ENCODE measurements at places on chromosomes 1 and 21.
A peak's percentile ranks its signal among the peaks of the same experiment; 100 is the strongest.

- no peak overlapping the region for H3K4me3 ChIP-seq
- H3K4me1 ChIP-seq = peaks cover 9% of the 10 kb centered on the region
These were observed 5.1 kb upstream of the FOXJ3 start for GRCh38 chr1:42340093-42340492.

DNA sequence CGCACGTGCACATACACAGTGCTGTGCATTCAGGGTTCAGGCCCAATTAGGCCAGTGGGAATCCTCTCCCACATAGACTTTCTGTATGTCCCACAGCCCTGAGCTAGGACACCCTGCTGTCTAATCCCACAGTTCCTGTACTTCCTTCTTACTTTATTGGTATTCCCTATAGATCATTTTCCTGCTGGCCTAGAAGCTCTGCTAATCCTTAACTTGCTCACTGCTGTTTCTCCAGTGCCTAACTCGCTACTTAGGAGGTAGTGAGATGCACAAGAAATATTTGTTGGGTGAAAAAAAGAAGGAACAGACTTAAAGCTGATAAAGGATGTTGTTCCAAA is 34.1 kb upstream of the FHAD1 start:
- H3K4me1 ChIP-seq = no peaks in the 10 kb centered on the region
- no peak overlapping the region for H3K4me3 ChIP-seq
- H3K27ac ChIP-seq = no peak overlapping the region
- H3K36me3 ChIP-seq = no peaks in the 10 kb centered on the region
- DNase-seq = no peak

DNA sequence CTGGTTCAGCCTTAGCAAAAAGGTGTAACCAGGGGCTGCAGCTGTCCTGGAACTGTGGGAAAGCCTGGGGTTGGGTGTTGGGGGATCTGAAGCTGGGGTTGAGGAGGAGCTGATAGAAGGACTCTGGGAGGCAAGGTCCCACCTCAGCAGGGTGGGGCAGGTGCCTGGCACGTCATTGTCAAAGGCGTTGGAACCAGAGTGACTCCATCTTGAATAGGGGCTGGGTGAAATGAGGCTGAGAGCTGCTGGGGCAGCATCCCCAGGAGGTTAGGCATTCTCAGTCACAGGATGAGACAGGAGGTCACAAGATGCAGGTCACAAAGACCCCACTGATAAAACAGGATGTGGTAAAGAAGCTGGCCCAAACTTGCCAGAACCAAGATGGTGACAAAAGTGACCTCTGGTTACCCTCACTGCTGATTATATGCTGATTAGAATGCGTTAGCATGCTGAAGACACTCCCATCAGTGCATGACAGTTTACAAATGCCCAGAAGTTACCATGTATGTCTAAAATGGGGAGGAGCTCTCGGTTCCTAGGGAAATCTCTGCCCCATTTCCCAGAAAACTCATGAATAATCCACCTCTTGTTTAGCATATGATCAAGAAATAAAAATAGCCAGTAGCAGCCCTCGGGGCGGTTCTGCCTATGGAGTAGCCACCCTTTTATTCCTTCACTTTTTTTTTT is 85.4 kb downstream of the IER5 start:
- peaks cover 9% of the 10 kb centered on the region for H3K27me3 ChIP-seq
- no peaks in the 10 kb centered on the region for H3K36me3 ChIP-seq
- no peak for DNase-seq
- no peak overlapping the region for H3K4me3 ChIP-seq
- H3K27ac ChIP-seq = no peak overlapping the region

DNA sequence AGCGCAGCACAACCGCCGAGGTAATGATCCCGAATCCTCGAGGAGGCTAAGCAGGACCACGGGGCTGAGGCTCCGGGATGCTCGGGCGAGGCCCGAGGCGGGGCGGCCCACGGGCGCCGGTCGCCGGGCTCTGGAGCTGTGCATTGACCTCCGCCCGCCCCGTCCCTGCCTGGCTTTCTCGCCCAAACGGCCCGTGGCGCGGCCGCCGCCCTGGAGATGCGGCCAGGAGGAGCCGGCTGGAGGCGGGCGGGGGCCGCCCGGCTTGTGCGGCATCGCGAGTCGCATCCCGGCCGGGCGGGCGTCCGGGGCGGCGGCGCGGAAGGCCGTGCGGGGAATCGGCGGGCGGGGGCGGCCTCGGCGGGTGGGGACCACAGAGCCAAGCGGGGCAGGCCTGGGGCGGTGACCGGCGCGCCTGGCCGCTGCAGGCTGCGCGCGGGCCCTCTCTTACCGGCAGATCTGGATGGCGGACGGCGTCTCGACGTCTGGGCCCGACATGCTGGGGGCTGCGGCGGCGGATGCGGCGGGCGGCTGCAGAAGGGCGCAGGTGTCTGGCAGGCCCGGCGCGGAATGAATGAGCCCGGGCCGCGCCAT is 663 bp downstream of the ACOT7 start:
- no peaks in the 10 kb centered on the region for H3K36me3 ChIP-seq
- H3K27ac ChIP-seq = peak overlapping the region; percentile 66
- peaks cover 22% of the 10 kb centered on the region for H3K4me1 ChIP-seq
- H3K27me3 ChIP-seq = no peaks in the 10 kb centered on the region
- no peak for DNase-seq
- peak overlapping the region; percentile 87 for H3K4me3 ChIP-seq

- H3K36me3 ChIP-seq = no peaks in the 10 kb centered on the region
- no peak overlapping the region for H3K27ac ChIP-seq
- H3K4me1 ChIP-seq = no peaks in the 10 kb centered on the region
These were observed 78.4 kb downstream of the OLFM3 start for GRCh38 chr1:101918277-101918676.

DNA sequence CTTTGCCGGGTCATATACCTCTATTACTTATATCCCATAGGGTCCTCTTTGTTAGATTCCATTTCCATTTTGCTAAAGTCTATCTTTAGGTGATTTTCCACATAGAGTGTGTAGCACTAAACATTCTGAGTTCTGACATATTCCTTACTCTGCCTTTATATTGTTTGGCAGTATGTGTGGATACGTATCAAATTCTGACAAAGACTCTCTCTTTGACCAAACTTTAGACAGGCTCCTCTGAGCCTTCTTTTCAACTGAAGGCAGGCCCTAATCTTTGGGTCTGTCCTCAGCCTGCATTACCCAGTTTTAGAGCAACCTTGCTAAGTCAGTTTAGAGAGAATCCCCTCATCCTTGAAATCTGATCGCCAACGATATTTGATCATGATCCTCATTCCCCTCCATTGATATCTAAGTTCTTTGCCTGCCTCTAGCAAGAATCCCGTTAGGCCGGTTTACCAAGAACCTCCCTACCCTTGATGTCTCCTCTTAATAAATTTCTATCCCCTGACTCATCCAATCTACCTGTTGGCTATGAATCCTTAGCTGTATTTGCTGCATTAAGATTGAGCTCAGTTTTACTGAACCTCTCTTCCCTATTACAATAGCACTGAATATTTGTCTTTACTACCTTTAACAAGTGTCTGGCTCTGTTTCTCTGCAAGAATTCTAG is 10.4 kb upstream of the PPT1 start:
- H3K4me3 ChIP-seq = no peak overlapping the region
- H3K27me3 ChIP-seq = peaks cover 16% of the 10 kb centered on the region
- no peaks in the 10 kb centered on the region for H3K4me1 ChIP-seq
- no peak for DNase-seq

- no peak for DNase-seq
- H3K27me3 ChIP-seq = peaks cover 2% of the 10 kb centered on the region
- peaks cover 61% of the 10 kb centered on the region for H3K4me1 ChIP-seq
- no peaks in the 10 kb centered on the region for H3K36me3 ChIP-seq
- peak overlapping the region; percentile 46 for H3K27ac ChIP-seq
These were observed 5.0 kb downstream of the ALPL start for GRCh38 chr1:21514245-21514644.

DNA sequence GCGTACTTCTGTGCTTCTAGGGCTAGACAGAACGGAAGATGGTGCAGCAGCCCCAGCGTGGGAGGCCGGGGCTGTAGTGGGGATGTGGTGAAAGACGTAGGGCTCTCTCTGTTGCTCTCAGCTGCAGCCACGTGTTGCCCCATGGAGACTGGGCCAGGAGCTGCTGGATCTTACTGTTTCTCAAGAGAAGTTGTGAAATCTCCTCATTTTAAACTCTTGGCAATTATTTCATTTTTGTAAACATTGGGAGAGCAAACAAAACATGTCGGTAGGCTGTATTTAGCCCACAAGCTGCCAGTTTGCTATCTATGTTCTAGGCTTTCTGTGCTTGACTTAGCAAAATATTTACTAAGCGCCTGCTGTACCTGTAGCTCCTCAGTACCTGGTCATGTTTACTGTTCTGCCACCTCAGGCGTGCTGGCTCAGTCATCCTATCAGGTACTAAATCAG is 15.9 kb upstream of the ELOA start:
- H3K36me3 ChIP-seq = no peaks in the 10 kb centered on the region
- peak overlapping the region; percentile 70 for H3K4me3 ChIP-seq
- peak overlapping the region; percentile 89 for H3K27ac ChIP-seq
- H3K27me3 ChIP-seq = no peaks in the 10 kb centered on the region
- H3K4me1 ChIP-seq = peaks cover 73% of the 10 kb centered on the region
- DNase-seq = no peak

GRCh38 chr1:174761901-174762585 is 237.7 kb upstream of the CACYBP start:
- H3K27ac ChIP-seq = no peak overlapping the region
- H3K4me3 ChIP-seq = no peak overlapping the region
- DNase-seq = no peak

GRCh38 chr1:184972315-184973055 is 1.8 kb downstream of the NIBAN1 start:
- H3K27ac ChIP-seq = peak overlapping the region; percentile 91
- H3K4me1 ChIP-seq = peaks cover 61% of the 10 kb centered on the region
- H3K4me3 ChIP-seq = peak overlapping the region; percentile 93
- H3K36me3 ChIP-seq = peaks cover 3% of the 10 kb centered on the region
- no peak for DNase-seq

- H3K36me3 ChIP-seq = no peaks in the 10 kb centered on the region
- H3K4me3 ChIP-seq = no peak overlapping the region
- H3K27me3 ChIP-seq = peaks cover 14% of the 10 kb centered on the region
- peaks cover 6% of the 10 kb centered on the region for H3K4me1 ChIP-seq
- no peak overlapping the region for H3K27ac ChIP-seq
- DNase-seq = no peak
These were observed 2.5 kb upstream of the CLCA1 start for GRCh38 chr1:86466109-86466844.

- H3K4me3 ChIP-seq = no peak overlapping the region
- H3K4me1 ChIP-seq = no peaks in the 10 kb centered on the region
- peaks cover 2% of the 10 kb centered on the region for H3K27me3 ChIP-seq
- no peak overlapping the region for H3K27ac ChIP-seq
These were observed 89.5 kb downstream of the XCL2 start for GRCh38 chr1:168454211-168454815.

- peaks cover 5% of the 10 kb centered on the region for H3K27me3 ChIP-seq
- no peaks in the 10 kb centered on the region for H3K4me1 ChIP-seq
- DNase-seq = no peak
These were observed 3.9 kb upstream of the CLCA1 start for GRCh38 chr1:86464819-86465218.

GRCh38 chr1:225613006-225613405 is 39.9 kb downstream of the ENAH start:
- H3K4me3 ChIP-seq = no peak overlapping the region
- no peak for DNase-seq
- H3K27me3 ChIP-seq = no peaks in the 10 kb centered on the region

DNA sequence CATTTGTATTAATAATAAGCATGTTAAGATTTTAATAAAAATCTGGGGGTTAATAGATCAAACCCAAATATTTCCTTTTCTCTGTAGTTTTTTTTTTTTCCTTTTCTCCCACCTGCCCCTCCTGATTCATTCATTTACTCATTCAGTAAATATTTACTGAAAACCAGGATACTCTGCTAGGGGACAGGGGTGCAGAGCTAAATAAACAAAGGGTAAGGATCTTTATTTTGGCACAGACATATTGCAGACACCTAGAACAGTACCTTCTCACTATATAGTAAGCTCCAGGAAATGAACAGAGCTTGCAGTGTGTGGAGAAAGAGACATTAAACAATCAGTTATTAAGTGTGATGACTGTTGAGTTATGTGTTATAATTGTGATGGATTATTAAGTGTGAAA is 60.9 kb downstream of the AK5 start:
- DNase-seq = no peak
- H3K27me3 ChIP-seq = no peaks in the 10 kb centered on the region
- H3K4me1 ChIP-seq = no peaks in the 10 kb centered on the region
- H3K4me3 ChIP-seq = no peak overlapping the region

DNA sequence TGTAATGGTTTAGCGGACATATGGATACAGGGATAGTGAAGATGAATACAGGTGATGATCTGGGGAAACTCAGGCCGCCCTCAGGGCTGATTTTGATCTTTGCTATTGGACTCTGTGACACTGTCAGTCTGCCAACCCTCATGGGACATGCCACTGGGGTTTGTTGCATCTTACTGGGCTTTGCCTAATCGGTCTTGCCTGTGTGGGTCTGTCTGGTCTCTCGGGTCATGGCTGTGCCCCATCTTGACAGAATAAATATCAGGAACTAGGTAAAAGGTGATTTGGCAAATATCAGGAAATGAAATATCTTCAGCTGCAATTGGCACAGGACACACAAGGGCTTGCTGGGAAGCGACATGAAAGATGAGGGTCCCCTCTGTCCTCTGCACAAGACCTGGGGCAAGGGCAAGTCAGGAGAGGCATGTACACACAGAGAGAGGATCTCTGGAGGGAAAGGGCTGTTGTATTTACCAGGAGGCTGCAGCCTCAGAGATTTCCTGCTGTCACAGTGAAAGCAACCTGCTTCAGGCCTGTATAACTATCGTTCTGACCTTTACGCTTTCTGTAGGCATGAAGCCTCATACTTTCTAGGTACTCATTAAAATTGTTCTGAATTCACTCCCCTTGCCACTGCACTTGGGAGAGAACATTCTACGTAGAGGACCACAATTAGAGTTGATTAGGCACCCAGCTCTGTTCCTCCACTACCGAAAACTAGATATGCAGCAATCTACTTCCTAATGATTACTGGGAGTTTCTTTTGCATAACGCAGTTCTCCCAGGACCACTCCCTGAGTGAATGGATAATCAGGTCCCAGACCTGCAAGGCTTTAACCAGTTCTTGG is 52.0 kb upstream of the GADD45A start:
- DNase-seq = no peak
- H3K27me3 ChIP-seq = peaks cover 5% of the 10 kb centered on the region
- no peak overlapping the region for H3K27ac ChIP-seq
- H3K4me1 ChIP-seq = peaks cover 19% of the 10 kb centered on the region
- H3K4me3 ChIP-seq = no peak overlapping the region

DNA sequence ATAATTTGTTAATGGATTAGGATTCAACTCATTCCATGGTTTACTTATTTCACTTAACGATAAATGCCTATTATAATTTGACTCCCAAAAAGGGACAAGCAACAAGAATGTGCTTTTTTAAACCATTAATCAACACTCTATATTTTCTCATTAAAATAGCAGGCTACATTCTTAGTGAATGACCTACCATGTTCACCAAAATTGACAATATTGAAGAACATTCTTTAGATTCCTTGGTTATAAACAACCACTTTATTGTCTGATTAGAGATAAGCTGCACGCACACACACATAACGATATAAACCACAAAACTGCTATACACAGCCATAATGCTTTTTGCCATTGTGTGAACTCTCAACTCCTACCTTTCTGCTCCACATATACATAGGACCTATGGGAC is 75.4 kb upstream of the LRRC7 start:
- no peaks in the 10 kb centered on the region for H3K27me3 ChIP-seq
- no peak for DNase-seq
- no peak overlapping the region for H3K4me3 ChIP-seq

All from activated B cell treated with CpG ODN at 0.5 μM for 24 hours (primary cell).